Esophagus squamous epithelium (tissue), 5 donors: ENCODE measurements at places on chromosomes 4 and X. TPM values are rescaled to one million over a fixed set of nuclear protein-coding genes. Genes with fewer than 3 reads are reported as not detected.

DNA sequence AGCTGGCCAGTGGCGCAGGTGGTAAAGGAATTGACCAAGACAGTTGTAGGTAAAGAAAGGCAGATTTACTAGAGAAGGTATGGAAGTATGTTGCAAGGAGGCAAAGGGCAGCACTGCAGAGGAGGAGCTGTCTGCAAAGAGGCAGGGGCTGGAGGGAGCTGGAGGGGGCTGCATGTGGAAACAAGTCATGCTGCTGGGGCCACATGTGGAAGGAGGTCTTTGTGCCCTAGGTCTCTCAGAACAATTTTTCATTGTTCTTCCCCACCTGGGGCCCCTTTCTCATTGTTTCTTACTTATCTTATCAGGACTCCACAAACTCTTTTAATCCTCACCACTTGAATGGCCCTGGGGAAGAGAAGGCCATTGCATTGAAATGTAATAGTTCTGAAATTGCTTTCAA lies 144.8 kb upstream of the PLAC1 start:
- no peak overlapping the region for H3K27ac ChIP-seq
- peaks cover 2% of the 10 kb centered on the region for H3K4me1 ChIP-seq
- DNase-seq, result no peak
- H3K36me3 ChIP-seq, result no peaks in the 10 kb centered on the region
- no peaks in the 10 kb centered on the region for H3K27me3 ChIP-seq

DNA sequence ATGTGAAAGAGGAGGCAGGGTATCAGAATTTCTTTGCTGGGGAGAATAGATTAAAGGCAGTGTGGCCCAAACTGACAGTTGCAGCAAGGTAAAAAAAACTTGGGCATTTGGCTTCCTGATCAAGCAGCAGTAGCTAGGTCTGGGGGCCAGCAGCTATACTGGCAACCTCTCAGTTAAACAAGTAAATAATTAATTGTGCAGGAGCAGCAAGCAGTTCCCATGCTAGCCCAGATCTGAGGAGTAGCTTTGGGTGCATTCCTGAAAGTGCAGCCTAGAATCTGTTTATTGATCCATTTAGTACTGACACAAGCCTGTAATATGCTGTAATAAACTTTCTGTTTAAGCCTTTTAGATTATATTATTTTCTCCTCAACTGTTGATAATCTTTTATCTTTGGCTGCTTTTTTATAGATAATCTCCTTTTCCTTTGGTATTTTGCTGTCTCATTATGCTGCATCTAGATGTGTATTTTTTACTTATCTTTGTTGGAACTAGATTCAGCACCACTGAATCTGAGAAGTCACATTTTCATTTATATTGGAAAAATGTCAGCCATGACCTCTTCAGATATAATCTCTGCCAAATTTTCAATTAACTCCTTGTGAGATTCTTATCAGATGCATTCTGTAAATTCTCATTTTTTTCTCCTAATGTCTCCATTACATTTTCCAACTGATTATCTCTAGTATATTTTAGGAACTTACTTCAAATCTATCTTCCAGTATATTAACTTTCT lies 276.3 kb downstream of the STPG2 start:
- no peak overlapping the region for H3K27ac ChIP-seq
- DNase-seq, result no peak
- no peaks in the 10 kb centered on the region for H3K4me1 ChIP-seq
- H3K27me3 ChIP-seq, result no peaks in the 10 kb centered on the region
- H3K4me3 ChIP-seq, result no peak overlapping the region

DNA sequence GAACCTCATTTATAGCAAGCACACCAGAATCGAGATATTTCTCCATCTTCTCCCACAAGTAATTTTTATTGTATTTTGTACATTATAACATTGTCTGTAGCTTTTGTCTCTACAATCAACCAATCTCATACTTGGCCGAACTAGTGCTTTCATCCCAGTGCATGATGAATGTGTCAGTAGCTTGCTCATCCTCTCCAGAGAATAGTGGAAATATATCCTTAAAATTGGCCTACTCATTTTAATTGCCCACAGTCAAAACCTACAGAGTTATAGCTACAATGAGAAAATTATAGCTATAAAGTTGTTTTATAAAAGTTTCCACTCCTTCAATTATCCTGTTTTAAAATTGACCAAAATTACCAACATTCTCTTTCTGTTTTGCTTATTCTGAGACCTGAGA lies 103.8 kb downstream of the MAPK10 start:
- H3K4me1 ChIP-seq, result no peaks in the 10 kb centered on the region
- no peaks in the 10 kb centered on the region for H3K36me3 ChIP-seq
- H3K27ac ChIP-seq, result no peak overlapping the region
- H3K4me3 ChIP-seq, result no peak overlapping the region
- DNase-seq, result no peak

- peaks cover 38% of the 10 kb centered on the region for H3K4me1 ChIP-seq
- peak overlapping the region; percentile 28 for H3K4me3 ChIP-seq
- H3K27me3 ChIP-seq, result no peaks in the 10 kb centered on the region
- H3K27ac ChIP-seq, result peak overlapping the region; percentile 91
Measured at GRCh38 chr4:2813446-2814405, 20.8 kb downstream of the SH3BP2 start.

GRCh38 chr4:8029689-8030088 lies 90.0 kb upstream of the AFAP1 start:
- no peak overlapping the region for H3K4me3 ChIP-seq
- DNase-seq, result no peak
- no peaks in the 10 kb centered on the region for H3K36me3 ChIP-seq
- no peak overlapping the region for H3K27ac ChIP-seq
- H3K27me3 ChIP-seq, result no peaks in the 10 kb centered on the region

DNA sequence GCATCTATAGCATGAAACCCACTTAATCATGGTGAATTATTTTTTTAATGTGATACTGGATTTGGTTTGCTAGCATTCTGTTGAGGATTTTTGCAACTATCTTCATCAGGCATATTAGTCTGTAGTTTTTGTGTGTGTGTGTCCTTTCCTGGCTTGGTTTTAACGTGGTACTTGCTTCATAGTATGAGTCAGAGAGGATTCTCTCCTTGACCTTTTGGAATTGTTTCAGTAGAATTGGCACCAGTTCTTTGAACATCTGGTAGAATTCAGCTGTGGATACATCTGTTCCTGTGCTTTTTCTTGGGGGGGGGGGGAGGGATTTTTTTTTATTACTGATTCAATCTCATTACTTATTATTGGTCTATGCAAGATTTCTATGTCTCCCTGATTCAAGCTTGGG lies 232.0 kb upstream of the KLF8 start:
- no peak overlapping the region for H3K4me3 ChIP-seq

DNA sequence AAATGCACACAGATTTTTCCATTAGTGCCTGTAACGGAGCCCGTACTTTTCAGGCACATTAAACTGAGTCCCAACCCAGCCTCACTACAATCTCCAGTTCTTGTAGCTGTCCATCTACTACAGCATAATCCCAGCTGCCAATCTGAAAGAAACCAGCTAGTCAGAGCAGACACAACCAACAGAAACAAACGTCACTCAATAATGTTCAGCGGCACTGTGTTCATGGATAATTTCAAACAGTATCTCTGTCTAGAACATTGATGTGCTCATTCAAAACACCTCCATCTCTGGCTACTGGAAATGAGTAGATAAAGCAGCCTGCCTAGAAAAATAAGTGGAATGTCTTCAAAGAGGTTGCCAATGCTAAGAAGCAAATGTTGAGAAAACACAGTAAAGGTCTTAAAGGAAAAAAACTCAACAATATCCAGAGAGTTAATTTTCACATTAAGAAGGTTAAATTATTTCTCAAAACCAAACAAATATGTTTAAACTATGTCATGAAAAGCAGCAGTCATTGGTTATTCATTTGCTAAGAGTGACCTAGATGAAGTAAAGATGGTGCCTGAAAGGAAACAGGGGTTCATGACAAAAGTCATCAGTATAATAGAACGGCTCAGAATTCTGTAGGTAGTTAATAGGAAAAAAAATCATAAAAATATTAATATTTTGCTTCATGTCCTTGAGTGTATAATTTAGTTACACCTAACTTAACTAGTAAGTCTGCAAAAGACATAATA lies 245.1 kb upstream of the MAB21L2 start:
- no peaks in the 10 kb centered on the region for H3K4me1 ChIP-seq
- no peaks in the 10 kb centered on the region for H3K36me3 ChIP-seq
- H3K4me3 ChIP-seq, result no peak overlapping the region
- H3K27ac ChIP-seq, result no peak overlapping the region
- no peaks in the 10 kb centered on the region for H3K27me3 ChIP-seq

DNA sequence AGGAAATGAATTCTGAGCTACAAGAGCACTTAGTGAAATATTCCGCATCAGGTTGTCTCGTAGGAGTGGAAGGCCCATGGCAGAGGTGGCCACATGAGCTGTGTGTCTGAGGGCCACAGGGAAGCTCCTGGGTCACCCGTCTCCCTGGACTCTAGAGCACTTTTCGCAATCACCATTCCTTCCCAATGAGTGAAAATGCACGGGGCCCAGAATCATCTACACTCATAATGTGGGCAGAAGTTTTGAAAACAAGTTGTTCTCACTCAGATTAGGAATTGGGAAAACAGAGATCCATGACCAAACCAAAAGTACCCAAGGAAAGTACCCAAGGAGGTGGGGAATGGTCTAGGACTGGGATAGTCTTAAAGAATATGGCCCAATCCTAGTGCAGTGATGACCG lies 94.4 kb downstream of the SCD5 start:
- H3K4me3 ChIP-seq, result no peak overlapping the region
- no peaks in the 10 kb centered on the region for H3K36me3 ChIP-seq
- peaks cover 5% of the 10 kb centered on the region for H3K4me1 ChIP-seq
- no peaks in the 10 kb centered on the region for H3K27me3 ChIP-seq
- H3K27ac ChIP-seq, result no peak overlapping the region
- no peak for DNase-seq

- no peaks in the 10 kb centered on the region for H3K4me1 ChIP-seq
- no peaks in the 10 kb centered on the region for H3K36me3 ChIP-seq
- no peaks in the 10 kb centered on the region for H3K27me3 ChIP-seq
- no peak overlapping the region for H3K27ac ChIP-seq
- no peak for DNase-seq
Measured at GRCh38 chr4:40270609-40271008, 64.5 kb upstream of the CHRNA9 start.

- no peaks in the 10 kb centered on the region for H3K27me3 ChIP-seq
- no peaks in the 10 kb centered on the region for H3K36me3 ChIP-seq
- H3K27ac ChIP-seq, result no peak overlapping the region
- DNase-seq, result no peak
- no peak overlapping the region for H3K4me3 ChIP-seq
Measured at GRCh38 chr4:76886214-76886613, 11.7 kb downstream of the SOWAHB start.

DNA sequence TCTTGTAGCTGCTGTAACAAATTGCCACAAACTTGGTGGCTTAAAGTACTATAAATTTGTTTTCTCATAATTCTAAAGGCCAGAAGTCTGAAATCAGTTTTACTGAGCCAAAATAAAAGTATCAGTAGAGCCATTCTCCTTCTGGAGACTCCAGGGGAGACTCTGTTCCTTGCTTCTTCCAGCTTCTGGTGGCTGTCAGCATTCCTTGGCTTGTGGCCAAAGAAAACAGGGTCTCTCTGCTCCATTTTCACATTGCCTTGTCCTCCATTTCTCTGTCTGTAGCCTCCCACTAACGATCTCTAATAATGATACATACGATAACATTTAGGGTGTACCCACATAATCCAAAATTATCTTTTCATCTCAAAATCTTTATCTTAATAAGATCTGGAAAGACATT lies 200.4 kb downstream of the MAB21L2 start:
- DNase-seq, result no peak
- no peaks in the 10 kb centered on the region for H3K36me3 ChIP-seq

- no peak overlapping the region for H3K27ac ChIP-seq
- H3K4me1 ChIP-seq, result no peaks in the 10 kb centered on the region
- no peak for DNase-seq
- no peaks in the 10 kb centered on the region for H3K36me3 ChIP-seq
Measured at GRCh38 chr4:17544831-17545234, 29.9 kb downstream of the CLRN2 start.

GRCh38 chr4:179112441-179113170 lies 1670.4 kb upstream of the AGA start:
- H3K27ac ChIP-seq, result no peak overlapping the region
- no peaks in the 10 kb centered on the region for H3K36me3 ChIP-seq
- H3K4me3 ChIP-seq, result no peak overlapping the region
- no peaks in the 10 kb centered on the region for H3K27me3 ChIP-seq
- no peak for DNase-seq

DNA sequence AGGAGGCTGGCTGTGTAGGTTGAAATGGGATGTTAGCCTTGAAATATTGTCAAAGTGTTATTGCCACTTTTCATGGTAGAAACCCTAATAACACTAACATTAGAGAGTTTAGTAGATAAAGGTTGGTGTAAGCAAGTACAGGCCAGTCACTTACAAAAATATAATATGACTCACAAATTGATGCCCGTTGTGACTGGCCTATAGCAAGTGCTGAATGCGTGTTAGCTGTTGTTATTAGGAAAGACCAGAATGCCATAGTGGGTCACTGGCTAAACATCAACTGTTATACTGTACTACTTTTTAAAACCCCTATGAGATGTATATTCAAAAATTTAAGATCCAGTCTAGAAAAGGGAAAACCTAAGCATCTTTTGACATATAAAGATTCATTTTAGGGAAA lies 20.4 kb upstream of the GDPD2 start:
- no peak overlapping the region for H3K4me3 ChIP-seq
- H3K36me3 ChIP-seq, result no peaks in the 10 kb centered on the region
- H3K27me3 ChIP-seq, result no peaks in the 10 kb centered on the region
- H3K27ac ChIP-seq, result no peak overlapping the region

DNA sequence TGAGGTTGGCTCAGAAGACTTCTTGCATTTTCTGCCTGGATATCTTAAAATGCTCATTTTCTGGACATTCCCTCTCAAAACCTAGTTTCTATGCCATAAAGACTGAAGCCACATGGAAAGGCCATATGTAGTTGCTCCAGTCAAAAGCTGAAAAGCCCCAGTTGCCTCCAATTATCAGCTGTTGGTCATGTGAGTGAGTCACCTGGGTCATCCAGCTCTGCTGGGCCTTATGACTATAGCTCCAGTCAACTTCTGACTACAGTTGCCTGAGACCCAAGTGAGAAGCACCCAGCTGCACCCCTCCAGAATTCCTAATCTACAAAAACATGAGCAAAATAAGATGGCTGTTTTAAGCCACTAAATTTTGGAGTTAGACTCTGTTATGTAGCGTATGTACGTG lies 41.9 kb downstream of the HELQ start:
- H3K27me3 ChIP-seq, result no peaks in the 10 kb centered on the region
- H3K27ac ChIP-seq, result no peak overlapping the region
- DNase-seq, result no peak
- H3K4me1 ChIP-seq, result no peaks in the 10 kb centered on the region
- no peak overlapping the region for H3K4me3 ChIP-seq

- no peak for DNase-seq
- no peaks in the 10 kb centered on the region for H3K27me3 ChIP-seq
- H3K4me3 ChIP-seq, result no peak overlapping the region
- no peaks in the 10 kb centered on the region for H3K36me3 ChIP-seq
Measured at GRCh38 chrX:152847281-152847680, 16.4 kb downstream of the NSDHL start.

GRCh38 chr4:150173432-150173861 lies 95.2 kb downstream of the DCLK2 start:
- no peak overlapping the region for H3K4me3 ChIP-seq
- H3K36me3 ChIP-seq, result no peaks in the 10 kb centered on the region
- no peak for DNase-seq
- H3K4me1 ChIP-seq, result peaks cover 32% of the 10 kb centered on the region

The PABPC4L gene
- 0.19 TPM for total RNA-seq

The ELK1 gene
- 11.5 TPM for total RNA-seq

The FRMD7 gene
- total RNA-seq, result not detected

The ARR3 gene
- not detected for total RNA-seq

The GYPB gene
- total RNA-seq, result not detected

The DSPP gene
- total RNA-seq, result not detected

The CPLX1 gene
- not detected for total RNA-seq

The RASL11B gene
- 0.95 TPM for total RNA-seq

The NALF2 gene
- total RNA-seq, result not detected
